ENCODE measurements at places on chromosomes 5 and 9.

GRCh38 chr5:125883223-125883622, 540.0 kb upstream of the GRAMD2B start:
- no peak for DNase-seq

DNA sequence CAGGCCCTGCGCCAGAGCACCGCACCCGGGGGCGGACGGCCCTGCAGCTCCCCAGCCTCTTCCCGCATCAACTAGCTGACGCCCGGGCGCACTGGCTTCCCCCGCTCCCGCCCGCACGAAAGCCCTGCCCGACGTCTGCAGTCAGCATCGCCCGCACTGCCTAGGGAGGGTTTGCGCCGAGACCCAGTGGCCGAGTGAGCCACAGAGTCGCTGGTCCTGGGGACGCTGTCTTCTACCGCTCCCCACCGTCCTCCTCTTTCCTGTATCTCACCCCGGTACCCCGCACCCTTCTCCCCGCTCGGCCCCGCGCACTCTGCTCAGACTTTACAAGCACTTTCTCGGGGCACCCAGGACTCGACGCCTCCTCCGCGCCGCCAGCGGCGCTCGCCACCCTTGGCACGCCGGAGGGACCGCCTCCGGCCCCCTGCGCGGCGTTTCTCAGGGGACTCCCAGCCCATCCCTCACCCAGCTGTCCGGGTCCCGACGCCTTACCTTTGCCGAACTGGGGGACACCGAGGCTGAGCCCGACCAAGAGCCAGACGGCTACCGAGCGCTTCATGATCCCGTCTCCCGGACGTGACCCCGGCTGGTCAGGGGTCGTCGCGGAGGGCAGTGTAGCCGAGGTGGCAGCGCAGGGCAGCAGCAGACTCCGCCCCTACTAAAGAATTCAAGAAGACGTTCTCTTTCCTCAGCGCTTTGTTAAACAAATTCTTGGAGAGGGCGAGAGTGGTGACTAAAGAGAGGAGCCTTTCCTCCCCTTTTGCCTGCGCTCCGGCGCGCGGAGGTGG, 670 bp downstream of the EDIL3 start:
- no peak for DNase-seq

DNA sequence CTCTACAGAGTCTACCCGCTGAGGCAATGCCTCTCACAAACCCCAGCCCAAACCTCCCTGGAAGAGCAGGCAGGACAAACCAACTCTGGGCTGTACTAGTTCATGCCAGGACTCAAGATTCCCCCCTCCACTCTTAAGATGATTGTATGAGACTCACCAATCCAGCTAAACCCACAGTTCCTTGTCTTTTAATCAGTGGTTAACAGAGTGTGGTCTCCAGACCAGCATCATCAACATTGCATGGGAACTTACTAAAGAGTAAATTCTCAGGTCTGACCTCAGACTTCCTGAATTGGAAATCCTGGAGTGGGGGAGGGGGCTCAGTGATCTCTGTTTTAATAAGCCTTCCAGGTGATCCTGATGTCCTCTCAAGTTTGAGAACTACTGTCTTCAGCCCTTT, 240.9 kb downstream of the GAS1 start:
- no peak for DNase-seq

DNA sequence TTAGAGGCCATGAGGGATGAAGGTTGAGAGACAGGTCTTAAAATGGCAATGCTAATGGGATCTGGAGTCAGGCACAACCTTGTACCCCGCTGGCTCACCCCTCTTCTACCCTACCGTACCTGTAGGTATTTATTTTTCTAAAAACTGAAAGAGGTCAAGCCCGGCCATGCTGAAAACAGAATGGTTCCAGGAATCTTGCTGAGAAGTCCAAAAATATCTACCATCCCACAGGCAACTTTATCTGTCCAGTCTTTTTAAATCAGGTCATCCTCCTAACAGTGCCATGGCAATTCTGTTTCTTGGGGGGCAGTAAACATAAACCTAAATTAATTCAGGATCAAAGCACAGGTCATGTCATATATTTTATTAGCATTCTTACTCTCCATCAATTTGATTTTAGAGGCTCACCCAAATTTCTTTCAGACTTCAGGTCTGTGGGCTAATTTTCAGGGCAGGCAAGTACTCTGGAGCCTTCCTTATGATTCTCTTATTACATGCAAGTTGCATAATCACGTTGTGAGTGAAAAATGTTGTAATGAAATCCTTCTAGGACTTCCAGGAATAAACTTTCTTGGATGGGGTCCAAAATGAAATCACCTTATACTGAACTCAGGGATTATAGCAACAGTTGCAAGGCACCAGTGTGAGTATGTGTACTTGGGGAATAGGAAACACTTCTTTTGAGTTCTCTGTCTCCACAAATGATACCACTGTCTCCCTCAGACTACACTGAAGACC, 102.7 kb upstream of the NREP start:
- no peak for DNase-seq

- no peak for DNase-seq
These were observed 453.3 kb downstream of the BNC2 start for GRCh38 chr9:16417161-16417560.

DNA sequence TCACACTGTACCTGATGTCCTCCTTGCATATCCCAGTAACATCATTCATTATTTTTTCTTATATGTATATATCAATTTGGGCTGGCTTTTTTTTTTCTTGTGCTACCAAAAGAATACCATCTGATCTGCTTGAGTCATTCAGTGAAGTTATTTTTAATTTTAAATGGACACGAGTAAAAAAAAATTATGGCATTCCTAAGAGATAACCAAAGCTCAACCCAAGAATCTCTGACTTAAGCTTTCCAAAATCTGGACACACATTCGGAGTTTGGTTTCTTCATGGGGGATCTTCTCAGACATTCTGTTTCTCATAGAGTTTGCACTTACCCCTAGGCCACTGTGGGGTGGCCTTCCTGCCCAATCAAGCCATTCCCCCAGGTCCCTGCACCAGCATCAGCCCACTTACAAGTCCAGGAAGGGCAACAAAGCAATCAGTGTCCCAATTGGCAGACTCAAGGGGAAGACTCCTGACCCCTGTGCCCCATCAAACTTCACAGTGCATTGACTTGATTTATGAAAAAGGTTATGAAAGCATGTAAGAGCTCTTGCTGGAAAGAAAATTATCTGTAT, 49.2 kb upstream of the SPDL1 start:
- no peak for DNase-seq

- DNase-seq: no peak
These were observed 287.8 kb upstream of the RASA1 start for GRCh38 chr5:86979811-86980411.

GRCh38 chr9:101625876-101626275, 31.1 kb upstream of the PPP3R2 start:
- no peak for DNase-seq

GRCh38 chr5:59038798-59039295, 456.0 kb downstream of the RAB3C start:
- no peak for DNase-seq

GRCh38 chr9:95879591-95879990, 4.1 kb downstream of the ERCC6L2 start:
- DNase-seq: no peak

GRCh38 chr5:57383093-57383861, 99.3 kb downstream of the ACTBL2 start:
- DNase-seq: no peak

DNA sequence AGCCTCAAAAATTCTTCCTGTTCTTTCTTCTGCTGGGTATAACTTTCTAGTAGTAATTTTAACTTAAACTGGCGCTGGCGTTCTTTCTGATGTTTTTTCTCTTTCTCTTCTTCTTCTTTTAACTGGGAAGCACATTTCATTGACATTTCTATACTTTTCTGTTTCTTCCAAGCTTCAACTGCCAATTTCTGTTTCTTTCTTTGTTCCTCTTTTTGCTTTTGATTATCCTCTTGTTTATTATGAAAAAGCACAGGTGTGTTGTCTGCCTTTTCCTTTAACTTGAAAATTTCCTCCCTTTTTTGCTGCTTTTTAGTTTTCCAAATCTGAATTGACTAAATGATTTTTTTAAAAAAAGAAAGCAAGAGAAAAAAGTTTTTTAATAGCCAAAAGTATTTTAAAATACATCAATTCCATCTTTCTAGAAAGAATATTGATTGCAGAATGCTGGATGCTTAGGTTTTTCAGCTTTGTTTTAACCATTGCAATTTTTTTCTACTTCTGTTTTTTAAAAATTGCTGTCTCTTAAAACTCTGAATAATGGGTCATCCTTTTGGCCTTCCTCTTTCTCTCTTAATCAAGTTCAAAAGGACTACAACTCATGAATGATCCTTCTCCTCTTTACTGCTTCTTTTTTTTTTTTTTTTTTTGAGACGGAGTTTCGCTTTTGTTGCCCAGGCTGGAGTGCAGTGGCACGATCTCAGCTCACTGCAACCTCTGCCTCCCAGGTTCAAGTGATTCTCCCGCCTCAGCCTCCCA, 8.8 kb upstream of the PGGT1B start:
- DNase-seq: no peak

DNA sequence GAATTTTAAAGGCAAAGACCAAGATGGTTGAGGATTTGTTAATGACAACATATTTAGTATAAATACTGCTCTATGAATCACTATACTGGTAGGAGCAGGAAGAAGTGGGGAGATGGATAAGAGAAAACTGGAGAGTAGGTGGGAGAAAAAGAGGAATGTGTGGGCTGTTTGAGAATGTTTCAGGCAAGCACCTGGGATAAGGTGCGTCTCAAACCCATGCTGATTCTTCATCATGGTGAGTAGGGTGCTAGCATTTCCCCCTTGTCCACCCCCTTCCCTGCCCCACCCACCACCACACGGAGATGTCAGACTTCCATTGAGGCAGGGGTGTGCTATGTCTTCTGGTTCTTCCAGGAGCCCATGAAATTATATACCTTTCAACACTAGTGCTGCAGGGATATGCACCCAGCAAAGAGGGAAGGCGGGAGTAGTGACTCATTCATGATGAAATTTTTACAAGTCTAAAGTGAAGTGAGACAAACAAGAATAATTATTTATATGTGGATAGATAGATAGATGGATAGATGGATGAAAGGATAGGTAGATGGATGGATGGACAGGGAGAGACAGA, 54.3 kb downstream of the MTX3 start:
- DNase-seq: no peak

- DNase-seq: no peak
These were observed 209.1 kb downstream of the TARS1 start for GRCh38 chr5:33649549-33650482.

DNA sequence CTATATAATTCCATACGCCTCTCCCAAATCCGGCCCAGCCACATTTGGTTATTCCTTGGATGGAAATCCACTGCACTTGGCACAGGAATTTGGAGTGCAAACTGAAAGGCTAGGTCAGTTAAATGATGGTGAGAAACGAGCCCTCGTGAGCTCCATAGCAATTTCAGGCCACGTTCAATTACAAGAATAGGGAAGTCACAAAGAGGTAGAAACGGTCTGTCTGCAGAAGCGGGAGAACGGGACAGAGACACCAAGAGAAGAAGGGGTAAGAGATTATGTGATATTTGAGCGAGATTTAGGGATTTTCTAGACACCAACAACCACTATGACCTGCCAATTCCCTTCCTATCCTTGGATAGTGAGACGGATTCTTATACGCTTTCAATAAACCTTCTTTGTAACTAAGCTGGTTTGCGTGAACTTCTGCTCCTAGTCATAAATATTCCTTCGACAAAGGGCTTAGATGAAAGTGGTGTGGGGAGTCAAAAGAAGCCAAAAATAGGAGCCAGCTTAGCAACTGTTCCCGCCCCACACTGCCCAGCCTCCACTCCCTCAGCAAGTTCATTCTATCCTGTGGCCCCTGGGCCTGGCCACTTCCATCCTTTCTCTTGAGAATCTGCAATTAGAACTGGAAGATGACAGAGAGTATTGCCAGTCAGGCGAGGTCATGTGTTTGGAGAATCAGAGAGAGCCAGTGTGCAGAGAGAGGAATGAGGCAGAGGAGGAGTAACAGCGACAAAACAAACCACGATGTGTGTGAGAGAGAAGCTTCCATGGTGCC, 118.4 kb downstream of the ZNF608 start:
- no peak for DNase-seq

DNA sequence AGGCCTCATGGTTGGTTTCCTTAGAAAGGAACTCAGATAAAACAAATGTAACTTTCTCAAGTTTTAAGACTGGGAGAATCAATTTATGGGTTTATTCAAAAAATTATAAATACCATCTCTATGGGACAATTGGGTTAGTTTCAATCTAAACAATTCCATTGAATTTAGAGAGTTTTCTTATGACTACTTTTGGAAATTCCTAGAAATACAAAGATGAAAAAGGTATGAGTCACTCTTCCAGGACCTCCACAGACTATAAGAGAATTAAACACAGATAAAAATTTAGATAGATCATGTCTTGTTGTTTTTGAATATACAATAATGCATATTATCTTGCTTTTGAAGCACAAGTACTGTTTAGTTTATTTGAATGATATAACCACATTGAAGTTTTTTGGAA, 188.7 kb downstream of the CHSY3 start:
- DNase-seq: no peak

DNA sequence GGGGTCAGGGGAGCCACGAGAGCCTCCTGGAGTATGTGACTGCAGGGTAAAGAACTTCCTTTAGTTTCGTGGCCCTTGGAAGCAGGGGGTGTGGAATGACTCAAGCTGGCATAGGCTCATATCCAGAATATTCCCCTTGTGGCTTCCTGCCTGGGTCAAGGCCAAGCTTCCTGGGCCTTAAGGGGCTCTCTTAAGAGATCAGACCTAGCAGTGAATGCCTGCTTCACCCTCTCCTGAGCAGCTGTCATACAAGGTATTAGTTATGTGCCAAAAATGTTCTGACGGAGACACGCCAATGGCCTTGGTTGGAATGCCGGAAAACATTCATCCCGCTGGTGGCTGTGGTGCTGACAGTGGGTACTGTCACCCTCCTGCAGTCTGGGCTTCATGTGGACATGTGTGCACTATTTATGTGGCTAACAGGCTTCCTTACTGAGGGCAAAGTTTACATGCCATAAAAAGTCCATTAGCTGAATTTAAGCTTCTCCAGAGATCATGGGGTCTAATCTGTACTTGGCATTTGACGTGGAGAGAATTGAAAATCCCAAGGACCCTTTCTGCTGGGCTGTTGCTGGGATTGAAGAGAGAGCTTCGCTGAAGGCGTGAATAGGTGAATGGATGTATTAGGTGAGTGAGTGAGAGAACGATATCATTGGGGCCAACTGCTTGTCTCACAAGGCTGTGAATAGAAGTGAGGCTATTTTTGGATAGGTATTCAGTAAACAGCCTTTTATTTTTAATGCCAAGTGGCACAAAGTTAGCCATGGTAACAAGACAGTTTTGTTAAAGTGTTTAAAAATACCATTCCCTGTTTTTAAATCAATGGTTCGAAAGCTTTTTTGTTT, 156.8 kb downstream of the MACROH2A1 start:
- DNase-seq: no peak

DNA sequence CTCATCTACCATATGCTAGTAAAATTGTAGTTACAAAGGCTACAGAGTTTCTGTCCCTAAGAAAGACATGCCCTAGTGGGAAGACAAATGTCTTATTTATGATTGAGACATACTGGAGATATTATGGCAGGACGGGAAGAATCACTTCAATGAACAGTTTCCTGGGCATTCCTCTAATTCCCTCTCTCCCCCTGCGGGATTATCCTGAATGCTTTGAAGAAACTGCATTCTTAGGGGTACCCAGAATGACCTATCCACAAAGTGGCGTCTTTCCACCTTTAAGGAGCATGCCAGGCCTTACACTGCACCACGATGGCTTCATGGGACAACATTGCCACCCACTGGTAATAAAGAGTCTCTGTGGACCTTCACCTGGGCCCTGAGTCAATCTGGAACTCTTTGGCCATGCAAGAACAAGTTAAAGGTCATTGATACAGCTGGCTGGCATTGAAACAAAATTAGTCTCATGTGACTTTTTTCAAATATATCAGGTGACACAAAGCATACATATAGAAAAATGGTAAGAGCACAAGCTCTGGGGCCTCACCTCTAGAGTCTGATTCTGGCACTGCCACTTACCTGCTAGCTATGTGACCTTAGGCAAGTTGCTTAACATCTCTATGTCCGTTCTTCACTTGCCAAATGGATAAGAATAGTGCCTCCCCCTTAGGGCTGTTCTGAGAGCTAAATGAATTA, 32.0 kb downstream of the ANKRD55 start:
- no peak for DNase-seq

All from tibial nerve (tissue), 4 donors.